ENCODE measurements at places on chromosomes 3 and 15.

- DNase-seq = no peak
Observed at GRCh38 chr3:148101061-148101460, 596.6 kb upstream of the AGTR1 start.

DNA sequence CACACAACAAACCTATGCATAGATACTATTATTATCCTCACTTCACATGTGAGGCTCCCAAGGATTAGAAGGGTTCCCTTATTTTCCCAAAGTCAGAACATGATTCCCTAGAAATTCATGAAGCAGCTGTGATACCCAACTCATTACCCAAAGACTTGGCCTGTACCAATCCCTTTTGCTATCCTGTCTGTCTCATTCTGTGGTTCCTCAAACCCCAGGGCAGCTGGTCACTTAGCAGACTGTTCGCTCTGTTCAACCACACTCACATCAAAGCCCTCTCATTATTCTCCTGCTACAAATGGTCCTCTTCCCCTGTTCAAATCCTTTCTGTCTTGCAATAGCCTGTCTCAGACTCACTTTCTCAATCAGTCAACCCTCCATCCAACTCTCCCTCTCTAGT, 154.3 kb upstream of the TRIM42 start:
- DNase-seq = no peak

DNA sequence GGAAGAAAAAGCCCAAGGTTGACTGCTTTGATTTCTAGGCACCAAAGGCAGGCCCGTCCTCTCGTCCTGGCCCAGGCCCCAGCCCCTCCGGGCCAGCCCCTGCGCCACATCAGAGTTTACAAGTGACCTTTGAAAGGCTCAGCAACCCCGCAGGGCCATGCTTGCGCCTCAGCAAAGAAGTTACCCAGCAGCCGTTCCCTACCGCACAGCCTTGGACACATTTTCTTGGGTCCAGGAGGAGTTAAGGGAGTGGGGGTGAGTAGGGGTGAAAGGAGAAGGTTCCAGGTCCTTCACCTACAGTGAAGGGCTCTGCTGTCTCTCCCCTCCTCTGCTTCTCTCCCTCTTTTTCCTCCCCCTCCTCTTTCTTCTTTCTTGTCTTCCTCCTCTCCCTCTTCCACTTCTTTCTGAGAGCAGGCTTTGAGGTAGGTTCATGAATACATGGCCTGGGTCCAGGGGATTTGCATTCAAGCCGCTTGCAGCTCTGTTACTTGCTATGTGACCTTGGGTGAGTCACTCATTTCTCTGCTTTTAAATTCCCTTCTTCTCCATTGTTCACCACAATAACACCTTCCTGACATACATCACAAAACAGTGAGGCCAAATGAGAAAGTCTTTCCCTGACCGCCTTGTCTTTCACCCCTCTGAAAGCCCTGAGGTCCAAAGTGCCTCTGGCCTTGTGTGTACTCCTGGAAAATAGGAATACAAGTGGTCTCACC, 223.3 kb upstream of the TPRG1 start:
- DNase-seq = no peak

DNA sequence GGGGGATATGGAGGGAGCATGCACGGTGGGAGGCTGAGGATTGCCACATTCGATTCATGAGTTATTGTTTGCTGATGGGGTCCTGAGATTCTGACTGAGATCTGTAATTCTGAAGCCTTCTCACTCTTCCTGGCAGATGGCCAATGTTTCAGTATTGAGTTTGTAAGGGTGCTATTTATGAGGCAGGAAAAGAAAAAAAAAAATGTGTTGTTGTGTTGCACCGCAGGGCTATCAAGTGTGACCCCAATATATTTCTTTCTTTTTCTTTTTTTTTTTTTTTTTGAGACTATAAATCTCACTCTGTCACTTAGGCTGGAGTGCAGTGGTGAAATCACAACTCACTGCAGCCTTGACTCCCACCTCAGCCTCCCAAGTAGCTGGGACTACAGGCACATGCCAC, 3.2 kb upstream of the SENP2 start:
- DNase-seq = no peak

- DNase-seq = peak; percentile 17
Observed at GRCh38 chr3:184874709-184875644, 63.0 kb downstream of the VPS8 start.

DNA sequence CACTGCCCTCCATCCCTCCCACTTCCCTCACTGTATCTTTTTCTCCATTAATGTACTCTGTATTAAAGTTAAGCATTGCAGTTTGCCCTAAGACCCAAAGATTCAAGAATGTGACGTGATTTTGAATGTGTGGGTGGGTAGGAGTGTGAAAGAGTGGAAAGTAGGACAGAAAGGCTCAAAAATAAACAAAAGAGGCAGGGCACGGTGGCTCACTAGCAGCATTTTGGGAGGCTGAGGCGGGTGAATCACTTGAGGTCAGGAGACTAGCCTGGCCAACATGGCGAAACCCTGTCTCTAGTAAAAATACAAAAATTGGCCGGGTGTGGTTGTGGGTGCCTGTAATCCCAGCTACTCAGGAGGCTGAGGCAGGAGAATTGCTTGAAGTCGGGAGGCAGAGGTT, 18.4 kb downstream of the TFRC start:
- DNase-seq = peak; percentile 29

Data from activated CD4-positive, alpha-beta memory T cell treated with anti-CD3 and anti-CD28 coated beads for 36 hours (primary cell).